Left ventricle myocardium inferior (tissue), 1 donor: ENCODE measurements at places on chromosomes 1 and 21.

DNA sequence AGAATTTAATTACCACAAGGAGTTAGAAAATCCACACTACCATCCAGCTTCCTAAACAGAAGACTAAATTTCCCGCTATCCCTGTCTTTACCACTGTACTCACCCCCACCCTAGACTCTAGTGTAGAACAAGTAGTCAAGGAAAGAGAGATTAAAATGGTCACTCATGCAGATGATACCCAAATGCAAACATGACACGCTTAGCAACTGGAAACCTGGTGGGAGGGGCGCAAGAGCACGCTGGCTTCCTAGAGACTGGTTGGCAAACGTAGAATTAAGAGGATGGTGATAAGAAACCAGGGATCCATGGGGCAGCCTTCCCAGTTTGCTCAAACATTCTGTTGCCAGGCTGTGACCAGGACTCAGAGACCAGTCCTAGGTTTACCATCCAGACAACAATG lies 9.9 kb upstream of the LDLRAD1 start:
- no peaks in the 10 kb centered on the region for H3K27me3 ChIP-seq
- H3K4me3 ChIP-seq: no peak overlapping the region
- H3K4me1 ChIP-seq: peaks cover 14% of the 10 kb centered on the region

- H3K36me3 ChIP-seq: peaks cover 64% of the 10 kb centered on the region
- H3K4me3 ChIP-seq: no peak overlapping the region
- H3K27ac ChIP-seq: no peak overlapping the region
- H3K27me3 ChIP-seq: no peaks in the 10 kb centered on the region
Measured at GRCh38 chr1:165753934-165754333, 14.7 kb downstream of the TMCO1 start.

DNA sequence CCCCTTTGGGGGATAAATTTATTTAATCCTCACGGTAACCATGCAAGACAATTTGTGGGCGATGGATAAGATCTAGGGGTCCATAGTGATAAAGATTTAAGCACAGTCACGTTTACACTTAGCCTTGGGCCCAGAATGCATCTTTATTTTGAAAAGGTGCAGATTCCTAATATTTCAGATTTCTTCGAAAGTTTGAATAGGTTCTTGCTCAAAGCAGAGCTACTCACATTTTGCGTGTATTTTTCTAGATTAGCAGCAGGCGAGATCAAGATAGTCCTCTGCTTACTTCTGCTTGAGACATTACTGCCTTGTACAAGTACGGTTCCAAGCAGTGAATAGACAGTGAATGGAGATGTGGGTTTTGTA lies 647 bp downstream of the TSEN15 start:
- H3K36me3 ChIP-seq: peaks cover 16% of the 10 kb centered on the region
- peak overlapping the region; percentile 94 for H3K27ac ChIP-seq
- H3K4me1 ChIP-seq: peaks cover 44% of the 10 kb centered on the region
- H3K4me3 ChIP-seq: peak overlapping the region; percentile 91
- H3K27me3 ChIP-seq: no peaks in the 10 kb centered on the region

- H3K27me3 ChIP-seq: no peaks in the 10 kb centered on the region
- no peak overlapping the region for H3K4me3 ChIP-seq
- H3K4me1 ChIP-seq: peaks cover 18% of the 10 kb centered on the region
- no peak overlapping the region for H3K27ac ChIP-seq
- no peak for DNase-seq
- peaks cover 20% of the 10 kb centered on the region for H3K36me3 ChIP-seq
Measured at GRCh38 chr1:180916771-180917170, 4.1 kb downstream of the KIAA1614 start.

DNA sequence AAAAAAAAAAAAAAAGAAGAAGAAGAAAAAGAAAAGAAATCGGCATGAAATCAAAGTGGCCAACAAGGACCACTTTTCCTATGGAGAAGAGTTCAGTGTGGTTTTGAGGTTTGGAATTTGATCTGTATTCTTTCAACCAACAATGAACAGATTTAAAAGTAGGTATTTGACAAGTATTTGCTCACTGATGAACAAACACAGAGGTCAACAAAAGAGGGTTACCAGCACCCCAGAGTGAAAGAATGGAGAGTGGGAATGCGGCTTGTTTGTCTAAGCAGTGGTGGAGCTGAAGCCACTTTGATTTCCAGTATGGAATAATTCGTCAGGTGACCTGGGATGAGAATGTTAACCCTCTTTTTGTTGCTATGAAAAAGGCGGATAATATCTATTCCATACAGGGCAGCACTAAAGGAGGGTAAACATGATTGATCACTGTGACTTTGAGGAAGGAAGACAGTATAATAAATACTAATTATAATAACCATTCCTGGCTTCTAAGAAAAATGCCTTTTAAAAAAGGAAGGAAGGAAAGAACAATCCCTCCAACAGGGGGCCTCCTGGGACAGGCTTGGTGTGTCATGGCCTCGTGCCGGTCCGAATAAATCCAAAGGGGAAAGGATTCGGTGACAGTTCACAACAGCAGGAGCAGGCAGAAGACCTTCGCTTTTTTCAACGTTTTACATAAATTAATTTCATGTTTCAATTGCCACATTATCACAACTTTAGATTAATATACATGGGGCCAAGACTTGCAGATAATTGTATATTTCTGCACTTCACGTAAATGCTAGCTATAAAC lies 37.2 kb upstream of the SIM2 start:
- H3K4me3 ChIP-seq: no peak overlapping the region
- H3K27me3 ChIP-seq: peaks cover 87% of the 10 kb centered on the region
- H3K4me1 ChIP-seq: no peaks in the 10 kb centered on the region
- H3K36me3 ChIP-seq: no peaks in the 10 kb centered on the region

DNA sequence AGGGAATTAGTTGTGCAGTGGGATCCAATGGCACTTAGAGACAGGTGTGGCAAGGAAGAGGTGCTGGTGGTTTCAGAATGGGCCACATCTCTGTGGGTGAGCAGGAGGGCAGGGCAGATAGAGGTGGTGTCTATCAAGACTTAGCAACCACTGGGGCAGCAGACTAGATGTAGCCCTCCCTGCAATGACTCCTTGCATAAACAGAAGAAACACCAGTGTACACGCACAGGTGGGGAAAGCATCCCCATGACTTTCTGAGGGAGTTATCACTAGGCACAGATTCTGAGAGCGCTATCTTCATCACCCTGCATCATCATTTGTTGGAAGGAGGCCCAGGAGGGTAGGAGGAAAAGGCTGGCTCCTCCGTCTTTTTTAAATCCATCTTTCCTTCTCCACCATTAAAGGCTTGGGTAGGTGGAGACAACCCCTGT lies 58.4 kb downstream of the PLXNA2 start:
- H3K4me1 ChIP-seq: peaks cover 64% of the 10 kb centered on the region
- no peak for DNase-seq
- no peaks in the 10 kb centered on the region for H3K36me3 ChIP-seq
- no peak overlapping the region for H3K4me3 ChIP-seq
- no peak overlapping the region for H3K27ac ChIP-seq
- no peaks in the 10 kb centered on the region for H3K27me3 ChIP-seq

DNA sequence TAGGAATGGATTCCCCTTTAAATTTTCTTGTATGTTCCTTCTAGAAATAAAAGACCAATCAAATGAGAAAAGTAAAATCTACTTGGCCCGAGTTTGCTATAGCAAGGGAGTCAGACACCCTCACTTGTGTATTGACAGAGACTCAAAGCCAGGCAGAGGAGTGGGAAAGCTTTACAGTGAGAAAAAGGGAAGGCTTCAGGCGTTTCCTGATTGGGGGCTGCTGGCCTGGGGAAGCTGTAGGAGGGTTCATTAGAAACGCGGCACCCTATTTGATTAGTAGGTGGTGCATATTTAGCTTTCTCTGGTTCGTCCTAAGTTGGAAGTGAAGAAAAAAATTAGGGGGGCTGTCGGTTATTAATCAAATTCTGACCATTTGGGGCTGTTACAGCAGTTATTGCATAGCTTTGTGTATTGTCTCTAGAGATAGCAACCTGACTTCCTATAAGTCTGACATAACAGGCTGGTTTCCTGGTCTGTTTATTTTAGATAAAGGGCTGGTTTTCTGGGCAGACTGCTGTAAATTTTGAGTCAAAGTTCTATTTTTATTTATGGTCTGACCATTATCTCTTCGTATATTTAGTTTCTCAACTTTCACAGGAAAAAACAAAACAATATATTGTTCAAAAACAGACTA lies 10.0 kb downstream of the SLC25A24 start:
- H3K27ac ChIP-seq: peak overlapping the region; percentile 16
- H3K36me3 ChIP-seq: peaks cover 37% of the 10 kb centered on the region
- H3K4me3 ChIP-seq: no peak overlapping the region
- no peaks in the 10 kb centered on the region for H3K27me3 ChIP-seq

DNA sequence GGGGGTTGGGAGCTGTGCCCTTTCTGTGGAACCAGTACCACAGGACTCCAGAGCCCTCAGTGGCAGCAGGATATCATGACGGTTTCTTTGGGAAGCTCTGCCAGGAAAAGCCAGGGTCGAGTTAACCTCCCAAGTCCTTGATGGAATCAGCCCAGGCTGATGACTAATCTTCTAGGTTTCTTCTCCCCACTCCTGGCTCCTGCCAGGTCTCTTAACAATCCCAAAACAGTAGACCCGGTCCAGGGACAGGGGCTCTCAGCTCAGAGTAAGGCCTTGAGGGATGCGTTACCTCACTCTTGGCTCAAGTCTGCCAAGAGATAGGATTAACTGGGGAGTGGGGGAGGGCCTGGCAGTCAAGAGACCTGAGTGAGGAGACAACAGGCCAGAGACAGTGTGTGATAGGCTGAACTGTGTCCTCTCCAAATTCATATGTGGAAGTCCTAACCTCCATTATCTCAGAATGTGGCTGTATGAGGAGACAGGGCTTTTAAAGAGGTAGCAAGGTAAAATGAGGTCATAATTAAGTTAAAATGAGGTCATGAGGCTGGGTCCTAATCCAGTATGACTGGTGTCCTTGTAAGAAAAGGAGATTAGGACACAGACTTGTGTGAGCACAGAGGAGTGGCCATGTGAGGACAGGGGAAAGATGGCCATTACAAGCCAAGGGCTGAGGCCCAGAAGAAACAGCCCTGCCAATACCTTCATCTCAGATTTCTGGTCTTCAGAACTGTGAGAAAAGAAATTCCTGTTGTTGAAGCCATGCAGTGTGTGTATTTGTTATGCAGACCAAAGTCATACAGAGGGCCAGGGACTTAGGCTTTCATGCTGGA lies 95.0 kb downstream of the BEND5 start:
- no peak overlapping the region for H3K27ac ChIP-seq
- no peak for DNase-seq
- no peak overlapping the region for H3K4me3 ChIP-seq
- H3K36me3 ChIP-seq: no peaks in the 10 kb centered on the region
- H3K27me3 ChIP-seq: peaks cover 33% of the 10 kb centered on the region
- H3K4me1 ChIP-seq: no peaks in the 10 kb centered on the region

GRCh38 chr1:6703016-6703415 lies 1.4 kb upstream of the DNAJC11 start:
- DNase-seq: no peak
- peaks cover 31% of the 10 kb centered on the region for H3K4me1 ChIP-seq
- H3K27me3 ChIP-seq: peaks cover 5% of the 10 kb centered on the region
- no peak overlapping the region for H3K4me3 ChIP-seq

- no peak for DNase-seq
- no peaks in the 10 kb centered on the region for H3K36me3 ChIP-seq
- peaks cover 44% of the 10 kb centered on the region for H3K27me3 ChIP-seq
- H3K4me3 ChIP-seq: no peak overlapping the region
- H3K27ac ChIP-seq: no peak overlapping the region
- H3K4me1 ChIP-seq: peaks cover 11% of the 10 kb centered on the region
Measured at GRCh38 chr1:162823231-162823630, 32.7 kb downstream of the HSD17B7 start.

DNA sequence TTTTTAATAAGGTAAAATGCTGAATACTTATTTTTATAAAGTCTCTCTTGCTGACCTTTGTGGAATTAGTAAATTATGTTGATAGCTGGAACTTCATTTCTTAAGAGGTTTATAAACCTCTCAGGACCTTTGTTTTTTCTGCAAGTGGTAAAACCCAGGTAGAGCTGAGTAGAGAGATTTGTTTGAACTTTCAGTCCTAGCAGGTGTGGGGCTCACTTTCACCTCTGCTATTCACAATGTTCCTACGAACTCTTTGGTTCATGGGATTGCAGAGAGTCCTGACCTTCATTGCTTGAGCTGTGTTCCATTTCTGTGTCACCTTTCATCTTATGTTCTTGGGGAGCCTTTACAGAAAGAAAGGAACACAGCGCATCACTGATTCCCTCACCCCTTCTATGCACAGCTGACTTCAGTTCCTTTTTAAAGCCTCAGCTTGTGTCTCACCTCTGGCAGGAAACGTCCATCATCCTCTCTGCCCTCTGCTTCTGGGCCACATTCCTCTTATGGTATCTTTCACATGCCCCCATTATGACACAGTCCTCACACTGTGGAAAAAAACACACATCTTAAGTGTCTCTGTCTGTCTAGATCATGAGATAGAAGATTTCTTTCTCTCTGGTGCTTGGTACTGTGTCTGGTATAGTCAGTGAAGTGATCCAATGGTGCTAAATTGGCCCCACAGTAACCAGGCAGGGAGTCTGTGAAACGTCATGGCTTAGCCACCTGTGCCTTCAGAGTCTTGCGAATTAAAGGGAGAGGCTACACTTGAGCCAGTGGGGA lies 262.5 kb upstream of the B3GALT2 start:
- no peaks in the 10 kb centered on the region for H3K27me3 ChIP-seq
- no peaks in the 10 kb centered on the region for H3K36me3 ChIP-seq
- H3K4me1 ChIP-seq: no peaks in the 10 kb centered on the region
- H3K27ac ChIP-seq: no peak overlapping the region

DNA sequence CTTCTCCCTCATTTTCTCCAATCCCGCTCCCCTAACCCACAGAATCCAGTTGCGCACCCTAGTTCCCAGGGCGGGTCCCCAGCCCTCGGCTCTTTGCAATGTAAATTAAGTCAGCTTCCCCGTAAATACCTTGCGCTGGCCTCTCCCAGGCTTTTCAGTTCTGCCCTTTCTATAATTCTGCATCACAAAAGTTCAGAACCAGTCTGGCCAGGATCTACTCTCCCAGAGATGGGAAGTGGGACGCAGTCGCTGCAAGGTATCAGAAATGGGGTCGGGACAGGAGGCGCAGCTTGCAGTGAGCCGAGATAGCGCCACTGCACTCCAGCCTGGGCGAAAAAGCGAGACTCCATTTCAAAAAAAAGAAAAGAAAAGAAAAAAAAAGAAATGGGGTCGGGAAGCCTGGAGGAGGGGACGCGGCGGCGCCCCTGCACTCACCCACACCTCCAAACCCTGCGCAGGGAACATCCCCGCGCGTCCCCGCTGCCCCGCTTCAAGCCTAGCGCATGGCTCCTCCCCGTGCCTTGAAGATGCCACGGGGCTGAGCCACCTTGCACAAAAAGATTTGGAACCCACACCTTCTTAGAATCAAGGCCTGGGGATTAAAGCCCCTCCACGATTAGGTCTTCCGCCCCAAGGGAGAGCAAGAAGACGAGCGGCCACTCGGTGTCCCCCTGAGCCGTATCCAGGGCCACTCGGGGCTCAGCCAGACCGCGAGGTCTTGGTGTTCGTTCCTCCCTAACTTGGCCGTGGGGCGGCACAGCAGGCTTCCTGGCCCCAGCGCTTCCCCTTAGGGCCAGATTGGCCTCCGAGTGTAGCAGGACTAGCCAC lies 27.2 kb upstream of the ITLN2 start:
- peaks cover 10% of the 10 kb centered on the region for H3K4me1 ChIP-seq
- H3K4me3 ChIP-seq: peak overlapping the region; percentile 50
- no peak for DNase-seq
- H3K36me3 ChIP-seq: no peaks in the 10 kb centered on the region
- peaks cover 65% of the 10 kb centered on the region for H3K27me3 ChIP-seq
- no peak overlapping the region for H3K27ac ChIP-seq

GRCh38 chr1:200265881-200266280 lies 144.0 kb downstream of the ZNF281 start:
- H3K4me3 ChIP-seq: no peak overlapping the region
- no peak for DNase-seq
- peaks cover under 1% of the 10 kb centered on the region for H3K27me3 ChIP-seq
- H3K27ac ChIP-seq: no peak overlapping the region
- H3K36me3 ChIP-seq: no peaks in the 10 kb centered on the region
- H3K4me1 ChIP-seq: no peaks in the 10 kb centered on the region
